ENCODE measurements at places on chromosomes 6 and 20.
A peak's percentile ranks its signal among the peaks of the same experiment; 100 is the strongest.

- DNase-seq = no peak
Measured at GRCh38 chr6:132960720-132961119, 146.4 kb downstream of the RPS12 start.

- DNase-seq = peak; percentile 88
Measured at GRCh38 chr6:140736231-140736630, 1361.8 kb upstream of the CITED2 start.

DNA sequence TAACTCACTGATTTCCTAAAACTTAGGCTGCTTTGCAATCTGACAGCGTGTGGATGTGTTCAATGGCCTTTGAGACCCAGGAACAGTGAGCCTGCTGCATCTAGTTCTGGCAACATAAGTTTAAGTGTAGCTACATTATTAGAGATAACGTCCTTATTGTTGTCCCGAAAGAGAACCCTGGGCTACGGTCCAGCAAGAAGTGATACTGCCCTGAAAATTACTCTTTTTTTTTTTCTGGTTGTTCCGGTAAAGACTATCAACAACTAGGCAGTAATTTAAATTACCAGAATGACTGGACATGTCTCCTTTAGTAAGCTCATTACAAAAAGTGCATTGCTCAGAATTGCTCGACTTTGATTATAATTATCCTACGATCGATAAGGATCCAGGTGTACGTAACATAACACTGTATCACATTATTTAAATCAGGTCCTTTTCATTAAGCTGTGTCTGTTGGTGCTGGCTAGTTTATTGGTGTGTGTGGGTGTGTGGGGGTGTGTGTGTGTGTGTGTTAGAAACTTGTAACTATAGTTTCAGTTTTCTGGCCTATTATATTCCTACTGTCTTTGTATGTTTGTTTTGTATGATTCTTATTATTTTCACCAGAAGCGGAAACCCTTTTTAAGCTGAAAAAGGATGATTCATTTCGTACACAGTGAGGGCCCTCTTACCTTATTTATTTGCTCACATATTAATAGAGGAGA, 3.0 kb downstream of the TSHZ2 start:
- DNase-seq = no peak

- no peak for DNase-seq
Measured at GRCh38 chr6:109332748-109333147, 49.5 kb downstream of the CD164 start.

DNA sequence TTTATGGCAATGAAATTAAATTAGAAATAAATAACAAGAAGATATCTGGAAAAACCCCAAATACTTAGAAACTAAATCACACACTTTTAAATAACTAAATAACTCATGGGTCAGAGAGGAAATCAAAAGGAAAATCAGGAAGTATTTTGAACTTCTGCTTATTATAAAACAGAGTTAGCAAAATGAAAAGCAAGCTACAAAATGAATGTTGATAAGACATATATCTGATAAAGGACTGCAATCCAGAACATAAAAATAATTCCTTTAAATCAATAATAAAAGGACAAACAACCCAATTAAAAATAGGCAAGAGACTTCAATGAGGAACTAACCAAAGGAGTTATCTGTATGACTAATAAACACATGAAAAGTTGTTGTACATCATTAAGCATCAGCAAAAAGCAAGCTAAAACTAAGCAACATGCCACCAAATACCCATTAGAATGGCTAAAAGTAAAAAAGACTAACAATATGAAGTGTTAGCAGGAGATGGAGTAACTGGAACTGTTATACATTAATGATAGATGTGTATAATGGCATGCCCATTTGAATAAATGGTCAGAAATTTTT, 38.9 kb upstream of the STMND1 start:
- DNase-seq = no peak

DNA sequence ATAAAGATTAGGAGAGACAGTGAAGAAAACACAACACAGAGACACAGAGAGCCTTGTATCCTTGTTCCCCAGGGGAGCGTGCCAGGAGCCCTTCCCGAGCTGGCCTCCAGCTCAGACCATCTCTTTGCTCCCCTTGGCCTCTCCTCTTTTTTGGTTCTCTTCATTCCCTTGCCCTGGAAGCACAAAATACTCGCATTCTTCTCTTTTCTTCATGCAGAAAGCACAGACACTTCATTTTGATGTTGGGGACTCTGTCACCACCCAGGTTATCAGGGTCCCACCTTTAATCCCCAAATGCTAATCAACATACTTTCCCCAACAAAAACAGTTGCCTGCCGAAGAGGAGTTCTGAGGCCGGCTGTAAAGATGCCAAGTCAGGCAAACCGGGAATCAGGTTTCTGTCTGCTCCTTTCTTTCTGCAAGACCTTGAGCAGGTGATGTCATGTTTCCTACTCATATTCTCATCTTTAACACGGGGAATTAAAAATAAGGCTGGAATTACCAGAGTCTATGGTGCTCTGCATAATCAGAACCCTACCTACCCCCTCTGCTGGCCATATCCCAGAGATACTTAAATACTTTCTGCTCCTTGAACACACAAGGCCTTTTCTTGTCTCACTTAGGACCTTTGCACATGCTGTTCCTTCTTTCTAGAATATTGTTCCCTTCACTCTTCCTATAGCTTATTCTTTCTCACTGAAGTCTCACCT, 21.7 kb downstream of the TGM6 start:
- no peak for DNase-seq

GRCh38 chr6:41347378-41348050, 12.1 kb downstream of the NCR2 start:
- no peak for DNase-seq

- DNase-seq = no peak
Measured at GRCh38 chr6:24859608-24860200, 61.0 kb upstream of the ARMH2 start.
